ENCODE measurements at places on chromosomes 1 and 21.
A peak's percentile ranks its signal among the peaks of the same experiment; 100 is the strongest.

- no peak for DNase-seq
Observed at GRCh38 chr1:46508757-46509156, 19.1 kb downstream of the DMBX1 start.

DNA sequence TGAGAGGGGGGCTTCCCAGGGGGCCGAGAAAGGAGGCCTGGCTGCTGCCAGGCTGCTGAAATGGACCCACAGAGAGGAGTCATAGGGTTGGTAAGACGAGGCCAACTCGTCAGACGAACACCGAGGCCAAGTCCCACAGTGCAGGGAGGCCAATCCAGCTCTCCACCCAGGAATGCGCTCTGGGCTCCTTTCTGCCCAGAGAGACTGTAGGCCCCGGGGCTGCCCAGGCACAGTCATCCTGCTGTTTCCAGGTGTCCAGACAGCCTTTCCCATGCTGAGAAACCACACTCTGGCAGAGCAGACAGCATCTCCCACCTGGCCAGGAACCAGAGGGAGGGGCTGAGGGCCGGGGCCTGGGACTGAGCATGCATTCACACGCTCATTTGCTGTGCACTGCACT lies 26.7 kb upstream of the RSPO1 start:
- DNase-seq, result no peak

DNA sequence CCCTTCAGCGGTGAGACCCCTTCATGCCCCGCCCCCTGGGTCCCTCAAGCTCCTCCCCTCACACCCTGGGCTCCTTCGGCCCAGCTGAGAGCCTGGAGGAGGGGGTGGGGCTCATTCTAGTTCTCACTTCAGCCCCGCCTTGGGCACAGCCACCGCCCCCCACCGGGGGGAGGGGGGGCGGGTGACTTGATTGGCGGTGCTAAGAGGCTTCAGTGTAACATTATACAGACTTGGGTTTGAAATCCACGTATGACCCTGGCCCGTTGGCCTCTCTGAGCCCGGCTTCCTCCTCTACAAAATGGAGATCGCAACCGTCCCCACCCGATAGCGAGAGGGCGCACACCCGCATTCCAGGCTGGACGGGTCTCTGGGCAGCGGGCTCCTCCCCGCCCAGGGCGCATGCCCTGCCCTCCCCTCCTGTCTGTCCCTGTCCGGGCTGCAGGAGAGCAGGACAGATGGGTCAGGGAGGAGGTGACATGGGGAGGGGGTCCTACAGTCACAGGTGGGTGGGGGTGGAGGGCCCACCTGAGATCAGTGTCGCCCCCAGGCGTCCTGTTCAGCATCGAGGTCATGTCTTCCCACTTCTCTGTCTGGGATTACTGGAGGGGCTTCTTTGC lies 5.1 kb downstream of the CLCNKB start:
- peak; percentile 11 for DNase-seq

DNA sequence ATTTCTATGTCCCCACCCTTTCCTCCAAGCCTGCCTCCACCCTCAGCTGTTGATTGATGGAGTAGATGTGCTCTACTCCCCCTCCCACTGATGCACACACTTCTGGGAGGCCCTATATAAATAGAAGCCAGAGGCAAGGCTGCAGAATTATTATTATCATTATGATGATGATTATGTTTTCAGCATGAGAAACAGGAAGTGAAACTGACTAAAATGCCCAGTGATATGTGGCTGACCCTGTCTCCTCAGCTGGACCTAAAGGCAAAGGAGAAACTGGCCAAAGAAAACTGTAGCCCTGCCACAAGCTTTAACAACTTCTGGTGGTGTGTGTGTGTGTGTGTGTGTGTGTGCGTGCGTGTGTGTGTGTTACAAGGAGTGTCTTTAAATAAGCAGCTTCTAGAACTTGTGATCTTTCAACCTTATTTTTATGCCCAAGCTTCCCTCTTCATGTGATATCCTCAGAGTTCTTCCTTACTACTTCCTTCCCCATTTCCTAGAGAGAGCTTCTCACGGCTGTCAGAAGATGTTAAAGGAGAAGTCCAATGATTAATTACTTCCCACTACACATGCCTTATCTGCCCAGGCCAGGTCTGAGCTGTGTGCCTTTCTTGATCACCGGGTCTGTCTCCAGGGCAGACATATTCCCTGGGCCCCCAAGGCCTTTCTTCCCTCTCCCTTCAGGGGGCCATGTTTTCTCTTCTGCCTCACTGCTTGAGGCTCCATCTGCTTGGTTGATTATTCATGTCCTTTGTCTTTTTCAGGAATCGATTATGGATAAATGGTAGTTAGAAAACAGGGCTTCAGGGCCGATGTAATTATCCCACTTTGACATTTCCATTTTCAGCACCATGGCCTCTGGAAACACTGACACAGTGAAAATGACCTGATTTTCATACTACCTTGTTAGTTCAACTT lies 11.6 kb upstream of the MAPKAPK2 start:
- no peak for DNase-seq

DNA sequence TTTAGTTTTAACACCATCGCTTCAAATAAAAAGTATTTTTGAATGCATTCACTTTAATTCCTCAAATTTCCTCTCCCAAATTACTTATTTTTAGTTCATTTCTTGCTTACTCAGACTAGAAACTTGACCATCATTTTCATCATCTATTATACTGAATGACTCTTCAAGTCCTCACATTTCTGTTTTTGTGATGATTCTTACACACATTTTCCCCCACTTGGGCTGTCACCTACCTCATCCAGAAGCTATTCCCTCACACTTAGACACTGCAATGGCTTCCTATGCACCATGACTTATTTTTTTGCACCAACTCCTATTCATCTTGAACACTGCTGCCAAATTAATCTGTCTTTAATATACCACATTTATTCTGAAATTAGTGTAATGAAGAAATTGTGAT lies 239.6 kb upstream of the DUSP10 start:
- DNase-seq, result no peak

DNA sequence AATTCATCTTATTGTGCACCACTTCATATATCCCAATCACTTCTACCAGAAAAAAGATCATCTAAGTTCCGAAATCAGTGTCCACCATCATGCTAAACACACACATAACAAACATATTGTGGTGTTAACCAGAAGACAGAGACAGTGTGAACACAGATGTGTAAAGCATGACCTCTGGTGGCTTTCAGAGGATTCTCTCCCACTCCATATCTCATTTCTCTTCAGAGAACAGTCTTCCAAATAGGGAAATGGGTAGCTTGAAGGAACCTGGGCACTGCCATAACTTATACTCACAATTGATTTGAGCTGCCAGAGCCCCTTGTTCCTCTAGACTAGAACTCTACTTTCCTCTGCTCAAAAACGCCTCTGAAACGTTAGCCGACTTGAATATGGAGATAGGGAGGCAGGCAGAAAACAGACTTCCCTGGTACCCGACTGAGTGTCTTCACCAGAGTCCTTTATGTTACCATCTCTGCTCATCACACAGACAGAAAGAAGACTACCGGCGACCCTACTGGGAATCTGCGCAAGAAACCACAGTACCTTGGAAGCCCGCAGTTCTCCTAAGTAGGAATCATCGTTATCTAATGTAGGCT lies 1.8 kb upstream of the ELAPOR1 start:
- DNase-seq, result no peak

- DNase-seq, result no peak
Observed at GRCh38 chr1:176206006-176206960, 803 bp downstream of the COP1 start.

- no peak for DNase-seq
Observed at GRCh38 chr1:206121269-206121668, 4.1 kb upstream of the AVPR1B start.

GRCh38 chr1:92481971-92482664 lies 4.6 kb downstream of the GFI1 start:
- no peak for DNase-seq

DNA sequence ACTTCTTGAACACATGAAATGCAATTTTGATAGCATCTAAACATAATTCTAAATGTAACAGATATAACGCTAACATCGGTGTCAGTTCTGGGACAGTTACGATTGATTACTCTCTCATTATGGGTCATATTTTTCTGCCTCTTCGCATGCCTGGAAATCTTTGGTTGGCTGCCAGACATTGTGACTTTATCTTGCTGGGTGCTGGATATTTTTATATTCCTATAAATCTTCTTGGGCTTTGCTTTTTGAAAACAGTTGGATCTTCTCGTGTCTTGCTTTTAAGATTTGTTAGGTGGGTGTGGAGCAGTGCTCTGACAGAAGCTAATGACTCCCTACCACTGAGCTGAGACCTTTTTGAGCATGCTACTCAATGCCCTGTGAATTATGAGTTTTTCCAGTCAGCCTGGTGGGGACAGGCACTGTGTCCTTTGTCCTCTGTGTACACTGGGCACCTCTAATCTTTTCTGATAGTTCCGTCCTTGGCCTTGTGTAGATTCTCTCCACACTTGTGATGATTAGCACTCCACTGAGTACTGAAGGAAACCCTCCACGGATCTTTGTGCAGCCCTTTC lies 28.0 kb upstream of the EDARADD start:
- DNase-seq, result no peak

- DNase-seq, result no peak
Observed at GRCh38 chr1:94258873-94259331, 21.5 kb upstream of the ARHGAP29 start.

GRCh38 chr1:155892796-155893195 lies 18.4 kb downstream of the RIT1 start:
- DNase-seq, result no peak

GRCh38 chr21:45153358-45154318 lies 79.3 kb downstream of the ADARB1 start:
- DNase-seq, result peak; percentile 35

DNA sequence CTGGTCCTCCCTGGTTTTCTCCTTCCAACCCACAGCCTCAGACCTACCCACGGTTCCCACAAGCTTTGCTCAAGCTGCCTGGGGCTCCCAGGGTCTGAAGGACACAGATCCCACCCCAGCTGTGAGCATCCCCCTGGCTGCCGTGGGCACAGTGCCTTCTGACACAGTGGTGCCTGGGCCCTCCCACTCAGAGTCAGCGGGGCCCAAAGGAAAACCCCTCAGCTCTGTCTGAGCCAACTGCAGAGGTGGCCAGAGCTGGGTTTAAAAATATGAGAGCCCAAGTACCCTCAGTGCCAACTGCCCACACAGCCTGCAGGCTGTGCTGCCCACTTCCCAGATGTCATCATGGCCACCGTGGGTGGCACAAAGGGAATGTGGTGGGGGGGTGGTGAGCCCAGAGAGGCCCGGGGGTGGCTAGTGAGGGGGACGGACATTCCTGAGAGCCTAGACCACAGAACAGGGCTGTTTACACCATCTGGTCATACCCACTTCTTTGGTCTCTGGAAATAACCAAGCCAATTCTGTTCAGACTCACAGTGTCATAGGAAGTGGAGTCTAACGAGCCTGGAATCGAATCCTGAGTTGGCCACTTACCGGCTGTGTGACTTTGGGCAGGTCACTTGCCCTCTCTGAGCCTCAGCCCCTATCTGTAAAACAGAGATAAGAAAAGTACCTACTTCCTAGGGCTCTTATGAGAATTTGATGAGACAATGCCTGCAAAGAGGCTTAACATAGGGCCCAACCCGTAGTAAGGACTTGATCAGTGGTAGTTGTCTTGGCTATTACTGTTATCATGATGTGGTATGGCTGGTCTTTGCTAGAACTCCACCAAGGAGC lies 85.5 kb downstream of the CAMK2N1 start:
- DNase-seq, result no peak

DNA sequence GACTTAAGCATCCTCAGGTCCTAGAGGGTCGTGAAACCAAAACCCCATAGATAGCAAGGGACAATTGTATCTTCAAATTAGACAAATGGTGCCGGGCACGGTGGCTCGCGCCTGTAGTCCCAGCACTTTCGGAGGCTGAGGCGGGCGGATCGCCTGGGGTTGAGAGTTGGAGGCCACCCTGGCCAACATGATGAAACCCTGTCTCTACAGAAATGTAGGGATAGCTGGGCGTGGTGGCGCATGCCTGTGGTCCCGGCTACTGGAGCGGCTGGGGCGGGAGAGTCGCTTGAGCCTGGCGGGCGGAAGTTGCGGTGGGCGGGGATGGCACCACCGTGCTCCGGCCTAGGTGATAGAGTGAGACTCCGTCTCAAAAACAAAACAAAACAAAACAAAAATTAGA lies 780.6 kb downstream of the BRINP3 start:
- no peak for DNase-seq

GRCh38 chr21:41776778-41777177 lies 9.9 kb upstream of the RIPK4 start:
- no peak for DNase-seq

- DNase-seq, result no peak
Observed at GRCh38 chr1:18881642-18882431, 20.5 kb downstream of the ALDH4A1 start.

DNA sequence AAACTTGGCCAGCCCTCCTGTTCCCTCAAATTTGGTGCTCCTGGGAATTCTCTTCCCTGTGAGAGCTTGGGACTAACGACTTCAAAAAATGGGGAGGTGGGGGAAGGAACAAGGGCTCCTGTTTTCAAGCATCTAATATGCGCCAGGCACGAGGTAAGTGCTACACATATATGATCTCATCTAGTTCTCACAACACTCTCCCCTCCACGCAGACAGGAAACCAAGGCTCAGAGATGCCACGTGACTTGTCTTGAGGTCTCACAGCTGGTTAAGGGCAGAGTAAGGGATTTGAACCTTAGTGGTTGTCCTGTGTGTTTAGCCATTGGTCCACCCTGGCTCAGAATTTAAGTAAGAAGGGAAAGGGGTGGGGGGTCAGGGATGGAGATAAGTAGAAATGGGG lies 125.9 kb downstream of the DMRTB1 start:
- DNase-seq, result no peak

Measured in stimulated activated naive B cell treated with anti-CD40 and anti-IgM and Interleukin-4, amounts not matched to agents 10 μg/mL and 1 μg/mL and 100 μg/mL, for 72 hours (primary cell).